Neural progenitor cell (in vitro differentiated cells): ENCODE measurements at places on chromosomes 5 and 9. TPM values are rescaled to one million over a fixed set of nuclear protein-coding genes. Genes with fewer than 3 reads are reported as not detected.

DNA sequence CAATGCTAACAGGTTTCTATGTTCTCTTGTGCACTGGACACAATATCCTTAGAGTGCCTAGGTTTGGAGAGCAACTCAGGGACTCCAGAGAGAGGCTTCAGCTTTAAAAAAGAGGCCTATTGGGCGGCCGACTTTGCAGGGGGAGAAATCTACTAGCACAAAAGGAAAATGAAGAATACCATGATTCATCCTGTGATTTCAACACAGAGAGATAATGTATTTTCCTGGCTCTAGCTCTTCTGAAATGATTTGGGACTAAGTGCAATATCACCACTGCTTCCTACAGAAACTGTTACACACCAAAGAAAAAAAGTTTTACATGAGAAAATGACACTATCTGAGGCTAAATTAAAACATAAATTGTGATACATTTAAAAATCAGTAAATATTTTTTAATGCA, 146.1 kb upstream of the TSLP start:
- H3K27ac ChIP-seq: no peak overlapping the region
- no peak for DNase-seq
- H3K4me3 ChIP-seq: no peak overlapping the region
- H3K4me1 ChIP-seq: no peaks in the 10 kb centered on the region
- no peaks in the 10 kb centered on the region for H3K27me3 ChIP-seq

- H3K36me3 ChIP-seq: no peaks in the 10 kb centered on the region
- H3K4me3 ChIP-seq: no peak overlapping the region
- no peak for DNase-seq
- H3K4me1 ChIP-seq: no peaks in the 10 kb centered on the region
- no peaks in the 10 kb centered on the region for H3K27me3 ChIP-seq
These were observed 311.6 kb downstream of the MSX2 start for GRCh38 chr5:175035882-175036533.

Gene CENPK
- total RNA-seq: 73.7 and 134 TPM in 2 replicates

Gene CKMT2
- not detected in 2 replicates for total RNA-seq

DNA sequence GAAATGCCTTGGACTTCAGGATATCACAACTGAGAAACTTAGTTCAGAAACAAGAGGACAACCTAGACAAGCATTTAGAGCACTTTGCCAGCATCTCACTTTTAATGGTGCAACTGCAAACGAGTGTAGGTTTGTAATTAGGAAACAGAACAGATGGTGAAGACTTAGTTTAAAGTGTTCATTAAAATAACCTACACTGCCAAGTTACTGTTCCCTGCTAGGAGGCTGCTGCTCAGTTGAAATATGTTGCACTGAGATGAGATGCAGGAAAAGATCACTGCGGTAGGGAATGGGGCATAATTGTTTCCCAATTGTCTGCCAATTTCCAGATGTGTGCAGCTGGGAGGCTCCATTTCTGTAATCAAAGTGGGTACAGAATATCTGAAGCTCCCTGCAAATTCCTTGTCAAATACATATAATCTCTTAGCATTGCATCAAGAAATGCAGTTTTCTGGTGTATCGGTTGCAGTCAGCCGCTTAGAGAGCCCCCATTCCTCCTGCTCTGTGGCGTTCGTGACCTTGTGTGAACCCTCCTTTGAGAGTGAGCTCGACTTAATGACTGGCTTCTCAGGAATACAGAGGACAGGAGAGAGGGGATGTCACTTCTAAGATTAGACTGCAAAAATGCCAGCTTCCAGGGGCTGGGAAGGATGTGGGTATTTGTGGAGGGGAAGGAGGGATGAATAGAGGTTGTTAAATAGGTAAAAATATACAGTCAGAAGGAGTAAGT, 448.9 kb downstream of the MED10 start:
- no peaks in the 10 kb centered on the region for H3K36me3 ChIP-seq
- no peak overlapping the region for H3K4me3 ChIP-seq
- no peaks in the 10 kb centered on the region for H3K4me1 ChIP-seq
- H3K27ac ChIP-seq: no peak overlapping the region
- no peak for DNase-seq
